ENCODE measurements at places on chromosomes 2 and 18.

DNA sequence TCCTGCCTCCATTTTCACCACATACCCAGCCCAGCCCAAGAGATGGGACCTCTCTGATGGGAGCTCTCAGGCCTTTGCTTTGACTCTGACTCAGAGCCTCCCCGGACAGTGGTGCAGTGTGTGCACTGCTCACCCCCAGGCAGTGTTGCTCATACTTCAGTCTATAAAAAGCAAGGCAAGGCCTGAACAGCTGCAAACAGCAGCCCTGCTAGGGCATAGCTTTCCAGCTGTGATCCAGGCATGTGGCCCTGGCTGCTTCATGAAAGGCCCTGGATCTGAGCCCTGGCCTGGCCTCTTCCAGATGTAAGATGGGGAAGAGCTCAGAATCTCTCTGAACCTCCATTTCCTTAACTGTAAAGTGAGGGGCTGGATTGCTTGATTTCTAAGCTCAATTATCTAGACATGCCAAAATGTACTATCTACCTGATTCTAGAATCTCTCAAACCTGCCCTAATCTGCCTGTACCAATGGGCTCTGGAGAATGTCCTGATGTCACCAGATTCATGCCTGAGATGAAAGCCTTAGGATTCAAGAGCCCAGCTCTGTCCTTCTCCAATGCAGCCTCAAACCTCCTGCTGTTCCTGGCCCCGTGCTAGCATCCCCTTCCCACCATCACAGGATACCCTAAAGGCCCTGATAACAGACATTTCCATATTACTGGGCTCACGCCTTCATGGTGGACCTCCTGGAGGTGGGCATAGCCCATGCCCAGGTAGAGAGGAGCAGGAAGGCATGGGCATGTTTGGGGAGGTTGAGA lies 206.9 kb downstream of the ARL4C start:
- DNase-seq = no peak

DNA sequence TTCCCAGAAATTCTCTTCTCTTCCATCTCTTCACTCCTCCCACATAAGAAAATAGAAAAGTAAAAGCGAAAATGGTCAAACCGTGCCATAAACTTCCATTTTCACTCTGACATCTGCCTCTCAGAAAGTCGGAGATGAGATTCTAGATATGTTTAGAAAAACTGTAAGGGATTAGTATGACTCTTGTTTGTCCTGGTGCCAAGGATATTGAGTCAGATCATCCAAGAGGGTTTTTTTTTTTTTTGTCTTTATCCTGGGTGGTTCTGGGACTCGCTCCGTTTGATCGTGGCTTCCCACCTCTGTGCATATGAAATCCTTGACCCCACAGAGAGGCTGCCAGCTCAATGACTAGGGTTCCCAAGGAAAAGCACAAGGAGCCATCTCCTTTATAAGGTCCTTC lies 17.3 kb downstream of the EN1 start:
- DNase-seq = no peak

DNA sequence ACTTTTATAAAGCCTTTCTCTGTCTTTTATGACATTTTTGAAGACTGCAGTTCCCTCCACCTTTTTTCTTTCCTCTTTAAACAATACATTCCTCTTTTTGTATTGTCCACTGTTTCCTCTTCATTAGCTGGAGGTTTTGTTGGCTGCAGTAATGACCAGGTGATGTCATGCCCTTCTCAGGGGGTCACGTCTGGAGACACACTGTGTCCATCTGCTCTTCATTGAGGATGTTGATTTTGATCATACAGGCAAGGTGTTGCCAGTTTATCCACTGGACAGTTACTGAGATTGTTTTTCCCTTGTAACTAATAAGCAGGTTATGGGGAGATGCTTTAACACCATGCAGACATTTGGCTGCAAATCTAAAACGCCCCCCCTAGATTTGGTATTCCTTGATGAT lies 19.8 kb downstream of the ZNF407 start:
- no peak for DNase-seq

DNA sequence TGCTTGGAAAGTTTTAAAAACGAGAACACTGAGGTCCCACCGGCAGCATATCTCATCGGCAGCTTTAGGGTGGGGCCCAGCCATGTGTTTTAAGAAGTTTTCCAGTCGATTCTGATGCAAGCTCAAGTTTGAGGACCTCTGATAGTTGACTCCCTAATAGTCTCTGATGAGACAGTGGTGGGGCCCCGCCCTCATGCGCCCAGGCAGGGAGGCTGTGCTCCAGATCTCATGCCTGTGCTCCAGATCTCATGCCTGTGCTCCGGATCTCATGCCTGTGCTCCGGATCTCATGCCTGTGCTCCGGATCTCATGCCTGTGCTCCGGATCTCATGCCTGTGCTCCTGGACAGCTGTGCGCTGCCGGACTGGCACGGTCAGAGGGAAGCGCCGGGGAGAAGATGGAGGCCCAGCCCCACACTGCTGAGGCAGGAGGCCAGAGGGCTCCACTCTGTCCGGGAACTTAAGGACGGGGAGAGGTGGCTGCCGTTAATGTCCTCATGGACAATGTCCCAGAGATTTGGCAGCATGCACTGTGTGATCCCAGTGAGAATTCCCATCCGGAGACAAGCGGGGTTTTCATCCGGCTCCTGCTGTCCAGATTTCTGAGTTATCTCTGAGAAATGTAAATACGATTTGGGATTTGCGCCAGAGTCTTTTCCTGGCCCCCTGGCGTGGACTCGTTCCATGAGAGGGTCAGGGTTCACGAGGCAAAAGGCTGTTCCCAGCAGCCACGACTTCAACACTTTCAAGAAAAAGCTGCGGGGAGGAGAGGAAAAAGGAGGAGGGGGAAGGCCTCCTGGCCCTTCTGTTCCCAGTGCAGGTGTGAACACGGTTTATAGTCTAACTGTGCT lies 9.4 kb upstream of the COLEC11 start:
- DNase-seq = no peak

DNA sequence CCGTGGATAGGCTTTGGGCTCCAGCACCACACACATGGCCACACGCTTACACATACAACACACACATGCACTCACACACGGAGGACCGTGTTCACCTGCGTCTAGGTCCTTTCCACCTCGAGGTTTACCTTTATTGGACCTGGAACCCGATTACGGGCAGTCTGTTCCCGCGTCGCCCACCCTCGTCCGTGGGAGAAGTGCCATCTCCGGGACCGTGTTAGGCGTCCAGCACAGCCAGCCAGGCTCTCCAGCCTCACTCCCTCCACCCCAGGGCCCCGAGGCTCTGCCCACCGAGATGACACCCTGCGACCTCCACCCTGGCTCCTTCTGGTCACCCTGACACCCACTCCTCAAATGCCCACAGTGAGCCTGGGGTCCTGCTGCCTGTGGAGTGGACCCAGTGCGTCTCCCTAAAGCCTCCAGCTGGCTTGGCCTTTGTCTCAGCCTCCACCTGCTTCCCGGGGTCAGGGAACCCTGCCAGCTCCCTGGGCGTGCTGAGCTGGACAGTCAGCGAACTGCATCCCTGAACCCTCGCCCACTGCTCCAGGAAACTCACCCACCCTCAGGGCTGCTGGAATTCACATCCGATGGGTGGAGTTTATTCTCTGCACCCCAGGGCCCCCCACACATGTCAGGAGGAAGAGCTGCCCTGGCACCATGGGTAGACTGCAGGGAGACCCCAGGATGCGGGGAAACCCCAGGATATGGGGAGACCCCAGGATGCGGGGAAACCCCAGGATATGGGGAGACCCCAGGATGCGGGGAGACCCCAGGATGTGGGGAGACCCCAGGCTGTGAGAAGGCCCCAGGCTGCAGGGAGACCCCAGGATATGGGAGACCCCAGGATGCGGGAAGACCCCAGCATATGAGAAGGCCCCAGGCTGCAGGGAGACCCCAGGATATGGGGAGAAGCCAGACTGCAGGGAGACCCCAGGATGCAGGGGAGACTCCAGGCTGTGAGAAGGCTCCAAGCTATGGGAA lies 33.0 kb downstream of the ADI1 start:
- DNase-seq = no peak

GRCh38 chr2:46351750-46352138 lies 54.5 kb downstream of the EPAS1 start:
- no peak for DNase-seq

GRCh38 chr2:68482296-68482820 lies 15.0 kb downstream of the APLF start:
- no peak for DNase-seq

- no peak for DNase-seq
These were observed 1.4 kb downstream of the SNORC start for GRCh38 chr2:232871418-232871834.

- DNase-seq = peak; percentile 19
These were observed 1128.4 kb downstream of the TSN start for GRCh38 chr2:122883849-122884248.

GRCh38 chr2:207122651-207123334 lies 43.0 kb downstream of the KLF7 start:
- DNase-seq = no peak

GRCh38 chr2:15556311-15556930 lies 4.7 kb downstream of the NBAS start:
- DNase-seq = no peak

- no peak for DNase-seq
These were observed 61.4 kb downstream of the TGOLN2 start for GRCh38 chr2:85266146-85267041.

DNA sequence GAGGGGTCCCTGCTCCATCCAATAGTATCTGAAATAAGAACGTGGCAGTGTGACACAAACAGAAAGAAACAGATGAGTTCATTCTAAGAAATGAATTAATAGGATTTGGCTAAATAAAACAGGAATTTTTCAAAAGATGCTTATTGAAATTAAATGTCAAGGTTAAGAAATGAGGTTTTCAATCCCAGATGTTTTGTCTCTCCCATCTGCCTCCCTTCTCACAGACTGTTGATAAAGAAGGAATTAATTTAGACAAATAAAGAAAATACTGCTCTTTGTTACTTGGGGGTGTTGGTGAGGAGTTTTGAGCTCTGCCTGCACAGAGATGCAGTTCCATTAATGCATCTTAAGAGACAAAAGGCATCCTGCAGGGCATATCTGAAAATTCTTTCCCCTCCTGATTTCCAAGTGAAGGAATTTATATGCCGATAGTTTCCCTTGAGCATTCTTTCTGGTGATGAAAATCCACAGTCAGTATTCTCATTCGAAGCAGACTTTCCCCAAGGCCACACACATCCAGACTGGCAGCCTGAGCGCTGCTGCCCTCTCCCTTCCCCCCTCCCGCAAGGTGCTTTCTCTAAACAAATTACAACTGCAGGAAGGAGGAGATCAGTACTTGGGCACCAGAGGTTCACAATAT lies 385.4 kb upstream of the RND3 start:
- no peak for DNase-seq

GRCh38 chr2:80506563-80506962 lies 202.0 kb upstream of the LRRTM1 start:
- no peak for DNase-seq

Measured in GM12878 (cell line).